ENCODE measurements at places on chromosomes 7 and 10.

GRCh38 chr10:113665806-113666354, 2.0 kb upstream of the NRAP start:
- DNase-seq, result no peak

- no peak for DNase-seq
Measured at GRCh38 chr10:51273574-51273973, 199.3 kb downstream of the PRKG1 start.

- DNase-seq, result no peak
Measured at GRCh38 chr7:22610263-22610662, 110.3 kb upstream of the STEAP1B start.

GRCh38 chr7:105487579-105488571, 34.2 kb downstream of the PUS7 start:
- no peak for DNase-seq

DNA sequence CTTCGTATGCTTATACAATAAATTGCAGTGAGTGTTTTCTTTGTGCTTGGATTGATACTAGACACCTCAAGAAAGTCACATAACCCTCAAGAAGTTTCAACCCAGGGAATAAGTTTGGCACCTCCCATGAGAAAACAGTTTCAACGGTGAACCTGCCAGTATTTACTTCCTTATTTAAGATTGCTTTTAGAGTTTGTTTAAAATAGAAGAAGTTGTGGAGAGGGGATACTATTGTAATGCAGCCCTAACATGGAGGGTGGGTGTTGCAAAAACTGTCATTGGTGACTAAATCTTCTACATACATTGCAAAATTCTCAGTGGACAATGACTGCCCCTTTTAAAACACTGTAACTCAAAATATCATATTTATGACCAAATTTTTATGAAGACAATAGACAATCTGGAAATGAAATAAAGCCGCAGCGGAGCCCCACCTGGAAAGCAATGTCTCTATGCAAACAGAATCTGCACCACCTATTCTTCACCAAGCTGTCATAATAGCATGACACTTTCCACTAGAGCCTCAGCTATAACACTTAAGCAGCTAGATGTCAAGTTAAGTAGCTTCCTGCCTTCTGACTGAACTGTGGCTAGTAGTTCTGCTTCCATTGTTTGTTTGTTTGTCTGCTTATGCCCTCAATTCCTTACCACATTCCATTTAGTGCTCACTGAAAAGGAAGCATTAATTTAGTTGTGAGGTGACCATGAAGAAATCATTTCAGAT, 98.2 kb downstream of the MDFIC start:
- no peak for DNase-seq

GRCh38 chr10:81600185-81600584, 274.8 kb upstream of the NRG3 start:
- no peak for DNase-seq

DNA sequence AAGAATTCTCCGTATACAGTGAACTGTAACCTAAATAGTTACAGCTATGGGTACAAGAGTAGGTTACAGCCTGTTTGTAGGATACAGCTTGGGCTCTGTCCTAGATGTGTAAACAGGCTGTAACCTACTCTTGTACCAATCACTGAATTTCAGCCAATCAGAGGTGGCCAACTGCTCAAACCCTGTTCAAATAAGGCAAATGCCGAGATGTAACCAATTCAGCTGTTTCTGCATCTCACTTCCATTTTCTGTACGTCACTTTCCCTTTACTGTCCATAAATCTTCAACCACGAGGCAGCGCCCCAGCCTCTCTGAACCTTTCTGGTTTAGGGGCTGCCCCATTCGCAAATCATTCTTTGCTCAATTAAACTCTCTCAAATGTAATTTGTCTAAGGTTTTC, 8.3 kb upstream of the MMP21 start:
- no peak for DNase-seq

DNA sequence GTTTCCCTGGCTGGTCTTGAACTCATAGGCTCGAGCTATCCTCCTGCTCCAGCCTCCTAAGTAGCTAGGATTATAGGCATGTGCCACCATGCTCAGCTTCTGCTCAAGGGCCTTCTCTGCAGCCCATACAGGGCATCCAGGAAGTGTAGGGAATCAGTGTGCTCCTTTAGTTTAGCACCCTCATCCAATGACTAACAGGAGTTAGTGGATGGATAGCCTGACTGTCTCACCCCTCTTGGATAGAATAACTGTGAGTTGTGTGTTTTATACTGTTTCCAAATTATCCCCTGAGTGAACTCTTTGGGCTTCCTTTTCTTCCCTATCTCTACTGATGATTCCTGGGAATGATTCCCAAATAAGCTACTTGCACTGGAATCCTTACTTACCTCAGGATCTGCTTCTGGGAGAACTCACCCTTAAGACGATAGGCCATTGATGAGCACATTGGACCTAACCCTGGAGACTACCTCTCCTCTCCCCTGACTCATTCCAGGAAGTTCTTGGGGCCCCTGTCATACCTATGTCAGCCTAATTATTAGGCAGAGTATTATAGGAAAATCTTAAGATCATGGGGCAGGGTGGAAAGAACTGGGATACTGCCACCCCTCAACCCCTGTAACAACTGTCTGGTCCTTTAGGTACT, 18.5 kb downstream of the STRIP2 start:
- no peak for DNase-seq

- no peak for DNase-seq
Measured at GRCh38 chr10:70536196-70536861, 57.8 kb downstream of the PALD1 start.

GRCh38 chr10:96168546-96168945, 38.4 kb downstream of the ZNF518A start:
- DNase-seq, result no peak

DNA sequence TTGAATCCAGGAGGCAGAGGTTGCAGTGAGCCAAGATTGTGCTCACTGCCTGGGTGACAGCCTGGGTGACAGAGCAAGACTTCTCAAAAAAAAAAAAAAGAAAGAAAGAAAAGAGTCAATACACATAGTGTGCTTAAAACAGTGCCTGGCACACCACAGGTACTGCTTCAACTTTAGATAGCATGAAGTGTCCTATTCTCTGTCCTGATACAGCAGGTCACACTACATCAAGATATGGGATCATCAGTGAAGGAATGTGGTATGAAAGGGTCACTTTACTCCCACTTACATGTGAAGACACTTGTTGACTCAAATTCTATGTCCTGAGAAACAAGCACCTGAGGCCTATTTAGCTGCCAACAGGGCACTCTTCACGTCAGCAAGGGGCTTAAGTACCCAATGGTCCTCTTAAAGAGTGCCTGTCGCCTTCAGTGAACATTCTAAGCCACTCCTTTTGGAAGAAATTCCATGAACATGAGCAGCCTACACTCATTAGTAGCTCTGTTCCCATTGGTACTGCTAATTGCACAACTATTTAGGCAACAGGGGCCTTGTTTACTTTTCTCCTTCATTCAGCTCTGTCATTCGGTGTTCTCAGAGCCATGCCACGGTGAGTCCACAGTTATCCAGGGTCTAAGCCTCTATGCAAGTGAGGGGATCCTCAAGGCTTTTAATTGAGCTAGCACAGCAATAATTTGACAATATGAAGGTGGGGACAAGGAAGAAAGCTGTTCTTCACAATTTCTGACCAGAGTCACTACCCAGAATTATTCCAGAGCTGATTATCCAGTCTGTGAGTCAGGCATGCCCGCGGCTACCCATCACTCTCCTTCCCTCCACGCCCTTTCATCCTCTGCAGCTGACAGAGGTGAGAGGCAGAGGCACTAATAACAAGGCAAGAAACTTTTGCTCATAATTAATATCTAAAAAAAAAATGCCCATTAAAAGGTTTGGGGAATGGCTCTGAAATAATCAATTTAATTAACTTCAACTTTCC, 56.6 kb upstream of the PTN start:
- no peak for DNase-seq

- DNase-seq, result no peak
Measured at GRCh38 chr7:124722292-124722691, 43.3 kb downstream of the GPR37 start.

DNA sequence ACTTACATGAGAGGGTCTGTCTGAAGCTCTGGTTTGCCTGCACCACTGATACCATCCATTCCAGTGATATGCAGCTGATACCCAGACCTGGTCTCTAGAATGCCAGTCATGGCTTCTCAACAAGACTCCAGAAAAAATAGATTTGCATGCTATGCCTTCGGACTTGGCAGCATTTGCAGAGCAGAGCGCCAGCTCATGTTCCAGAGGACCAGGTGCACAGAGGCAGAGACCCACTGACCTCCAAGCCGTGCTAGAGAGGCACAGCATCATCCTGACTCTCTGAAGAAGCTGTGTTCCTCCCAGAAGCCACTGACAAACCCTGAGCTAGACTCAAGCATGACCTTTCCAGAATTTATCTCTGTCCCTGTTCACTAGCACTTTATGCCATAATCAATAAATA, 6.9 kb upstream of the PRKAG2 start:
- no peak for DNase-seq

DNA sequence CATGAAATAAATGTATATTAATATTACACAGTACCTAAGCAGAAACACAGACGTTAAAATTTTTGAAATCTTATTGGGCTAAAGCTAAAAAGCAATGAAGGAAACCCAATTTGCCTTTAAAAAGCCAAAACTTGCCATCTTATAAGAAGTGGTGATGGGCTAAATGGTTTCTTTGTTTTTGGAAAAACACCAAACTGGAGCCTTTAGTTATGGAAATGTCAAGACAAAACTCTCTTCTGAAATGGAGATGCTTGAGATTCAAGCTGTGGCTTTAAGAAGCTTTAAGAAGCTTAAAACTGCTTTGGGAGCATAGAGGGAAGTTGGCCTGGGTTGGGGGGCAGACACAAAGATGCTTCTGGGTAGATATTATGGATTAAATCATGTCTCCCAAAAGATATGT, 277.0 kb downstream of the GFRA1 start:
- no peak for DNase-seq

- no peak for DNase-seq
Measured at GRCh38 chr7:98908585-98908984, 30.3 kb downstream of the TRRAP start.

- DNase-seq, result no peak
Measured at GRCh38 chr7:32223721-32224120, 153.5 kb upstream of the PDE1C start.

- DNase-seq, result no peak
Measured at GRCh38 chr7:3753868-3754267, 452.8 kb downstream of the SDK1 start.

- no peak for DNase-seq
Measured at GRCh38 chr10:76576276-76576962, 1061.2 kb downstream of the KCNMA1 start.

GRCh38 chr7:116698396-116698795, 26.4 kb downstream of the MET start:
- no peak for DNase-seq

DNA sequence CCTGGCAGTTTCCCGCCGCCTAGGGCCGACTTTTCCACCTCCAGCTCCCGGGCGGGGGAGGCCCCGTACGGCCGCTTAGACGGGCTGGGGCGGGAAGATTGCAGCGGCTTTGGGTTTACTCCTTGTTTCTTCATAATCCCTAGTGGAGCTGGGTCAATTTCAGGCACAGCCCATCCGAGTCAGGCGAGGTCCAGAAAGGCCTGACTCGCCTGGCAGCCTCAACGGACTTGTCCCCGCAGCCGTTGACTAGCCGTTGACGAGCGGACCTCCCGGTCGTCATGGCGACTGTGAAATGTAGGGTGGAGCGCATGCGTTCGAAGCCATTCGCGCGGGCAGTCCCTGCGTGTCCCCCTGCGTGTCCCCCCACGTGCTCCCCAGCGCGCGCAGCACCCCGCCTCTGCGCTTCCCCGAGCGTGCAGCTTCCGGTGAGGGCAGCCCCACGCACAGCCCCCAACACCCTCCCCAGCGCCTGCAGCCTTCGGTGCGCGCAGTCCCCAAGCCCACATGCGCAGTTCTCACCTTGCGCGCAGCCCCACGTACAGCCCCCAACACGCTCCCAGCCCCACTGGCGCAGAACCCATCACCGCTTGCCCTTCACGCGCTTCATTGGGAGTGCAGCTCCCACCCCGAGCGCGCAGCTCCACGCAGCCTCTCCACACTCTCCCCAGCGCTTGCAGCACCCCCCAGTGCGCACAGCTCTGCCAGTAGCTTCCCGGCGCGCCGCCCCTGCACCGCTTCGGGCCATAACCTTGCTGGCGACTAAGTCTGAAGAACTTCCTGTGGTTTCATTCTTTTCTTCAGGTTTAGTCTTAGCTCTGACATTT, 67.8 kb downstream of the TBX20 start:
- peak; percentile 16 for DNase-seq

GRCh38 chr7:91089382-91089963, 174.8 kb upstream of the FZD1 start:
- DNase-seq, result no peak

- DNase-seq, result no peak
Measured at GRCh38 chr10:27622596-27622995, 118.5 kb downstream of the RAB18 start.

DNA sequence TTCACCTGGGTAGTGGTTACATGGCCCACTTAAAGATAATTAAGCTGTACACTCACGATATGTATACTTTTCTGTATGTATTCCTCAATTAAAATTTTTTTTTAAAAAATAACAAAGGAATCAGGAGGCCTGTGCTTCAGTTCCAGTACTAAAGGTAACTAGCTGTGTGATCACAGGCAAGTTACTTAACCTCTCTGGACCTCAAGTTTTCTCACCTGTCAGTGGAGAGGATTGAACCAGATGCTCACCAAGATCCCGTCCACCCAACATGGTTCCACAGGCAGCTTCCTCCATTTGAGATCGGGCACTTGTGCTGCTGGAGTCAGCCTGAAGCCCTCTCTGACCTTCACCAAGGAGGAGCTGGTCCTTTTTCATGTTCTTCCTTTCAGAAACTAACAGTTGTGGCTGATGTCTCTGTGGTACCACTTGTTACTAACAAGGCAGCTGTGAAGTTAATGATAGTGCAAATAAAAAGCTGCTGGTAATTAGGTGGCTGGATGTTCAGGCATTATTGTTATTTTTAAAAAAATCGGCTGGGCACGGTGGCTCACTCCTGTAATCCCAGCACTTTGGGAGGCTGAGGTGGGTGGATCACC, 29.4 kb upstream of the SMNDC1 start:
- DNase-seq, result no peak

- DNase-seq, result no peak
Measured at GRCh38 chr7:90817151-90817550, 221.0 kb downstream of the CDK14 start.

- no peak for DNase-seq
Measured at GRCh38 chr10:31528831-31529230, 209.8 kb downstream of the ZEB1 start.

DNA sequence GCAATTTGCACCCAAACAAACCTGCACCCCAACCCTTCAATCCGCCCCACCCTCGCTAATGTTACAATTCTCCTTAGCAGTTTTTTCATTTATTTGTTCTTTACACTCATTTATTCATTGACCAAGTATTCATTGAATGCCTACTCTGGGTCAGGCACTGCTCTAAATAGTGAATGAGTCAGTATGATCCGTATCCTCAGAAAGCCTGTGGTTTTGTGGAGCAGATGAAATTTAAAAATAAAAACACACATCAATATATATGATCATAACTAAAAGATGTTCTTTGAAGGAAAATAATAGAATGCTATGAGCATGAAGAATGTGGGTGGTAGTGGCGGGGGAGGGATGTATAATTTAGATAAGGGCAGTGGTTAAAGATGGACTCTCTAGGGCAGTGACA, 13.3 kb downstream of the IFIT5 start:
- no peak for DNase-seq

GRCh38 chr7:50656141-50656895, 91.1 kb upstream of the DDC start:
- DNase-seq, result no peak

- DNase-seq, result no peak
Measured at GRCh38 chr10:123284022-123284421, 129.8 kb downstream of the BUB3 start.

All from activated naive CD8-positive, alpha-beta T cell treated with anti-CD3 and anti-CD28 coated beads, Interleukin-2, amount 50 U/mL, for 24 hours (primary cell).